ENCODE measurements at places on chromosomes 11 and 22. TPM values are rescaled to one million over a fixed set of nuclear protein-coding genes. Genes with fewer than 3 reads are reported as not detected.

EXT2 gene
- 35.1 TPM for total RNA-seq

CCDC34 gene
- 12.7 TPM for total RNA-seq

TMEM45B gene
- 0.37 TPM for total RNA-seq

WNT11 gene
- 1.2 TPM for total RNA-seq

MYH9 gene
- 633 TPM for total RNA-seq

KCNJ11 gene
- total RNA-seq = 0.85 TPM

DGCR6 gene
- total RNA-seq = 1.5 TPM

ACER3 gene
- total RNA-seq = 12.5 TPM

TOMT gene
- not detected for total RNA-seq

VSIG10L2 gene
- total RNA-seq = not detected

LMO2 gene
- total RNA-seq = not detected

ZNF280B gene
- 2.8 TPM for total RNA-seq

IGSF22 gene
- not detected for total RNA-seq

PGR gene
- not detected for total RNA-seq

LDHAL6A gene
- total RNA-seq = not detected

BSX gene
- not detected for total RNA-seq

ART1 gene
- not detected for total RNA-seq

CDC42BPG gene
- 0.05 TPM for total RNA-seq

SELENOH gene
- total RNA-seq = 216 TPM

SMIM38 gene
- 0.43 TPM for total RNA-seq

MPST gene
- 21.0 TPM for total RNA-seq

TTC36 gene
- total RNA-seq = 0.65 TPM

SYT8 gene
- not detected for total RNA-seq

TSGA10IP gene
- total RNA-seq = not detected

DEFB108B gene
- total RNA-seq = not detected

KCNK4 gene
- total RNA-seq = 0.23 TPM

APOL5 gene
- not detected for total RNA-seq

SLC6A5 gene
- not detected for total RNA-seq

OR8D4 gene
- total RNA-seq = not detected

SGSM1 gene
- total RNA-seq = 0.19 TPM
